Stimulated activated CD8-positive, alpha-beta memory T cell treated with anti-CD3 and anti-CD28 coated beads, Interleukin-2, amount 100 ng/mL, for 1 hour (primary cell): ENCODE measurements at places on chromosomes 1 and 21.

DNA sequence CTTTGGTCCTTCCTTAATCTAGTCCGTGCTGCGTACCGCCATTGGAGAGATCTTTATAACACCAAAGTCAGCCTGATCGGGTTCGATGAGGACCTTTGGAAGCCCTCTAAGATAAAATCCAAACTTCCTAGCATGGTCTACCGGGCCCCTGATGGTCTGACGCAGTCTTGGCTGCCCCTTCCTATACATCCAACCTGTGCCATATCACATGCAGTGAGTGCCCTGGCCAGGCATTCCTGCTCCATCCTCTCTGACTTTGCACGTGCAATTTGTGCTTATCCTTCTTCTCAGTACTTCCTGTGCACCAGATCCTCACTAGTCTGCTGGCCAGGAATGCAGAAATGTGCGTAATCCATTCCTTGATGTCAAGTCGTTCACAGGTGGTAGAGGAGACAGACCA is 45.6 kb downstream of the CFAP57 start:
- no peak for DNase-seq

- no peak for DNase-seq
Measured at GRCh38 chr1:195663549-195664280, 944.5 kb downstream of the KCNT2 start.

GRCh38 chr1:227558732-227559262 is 4.6 kb upstream of the ZNF678 start:
- no peak for DNase-seq

DNA sequence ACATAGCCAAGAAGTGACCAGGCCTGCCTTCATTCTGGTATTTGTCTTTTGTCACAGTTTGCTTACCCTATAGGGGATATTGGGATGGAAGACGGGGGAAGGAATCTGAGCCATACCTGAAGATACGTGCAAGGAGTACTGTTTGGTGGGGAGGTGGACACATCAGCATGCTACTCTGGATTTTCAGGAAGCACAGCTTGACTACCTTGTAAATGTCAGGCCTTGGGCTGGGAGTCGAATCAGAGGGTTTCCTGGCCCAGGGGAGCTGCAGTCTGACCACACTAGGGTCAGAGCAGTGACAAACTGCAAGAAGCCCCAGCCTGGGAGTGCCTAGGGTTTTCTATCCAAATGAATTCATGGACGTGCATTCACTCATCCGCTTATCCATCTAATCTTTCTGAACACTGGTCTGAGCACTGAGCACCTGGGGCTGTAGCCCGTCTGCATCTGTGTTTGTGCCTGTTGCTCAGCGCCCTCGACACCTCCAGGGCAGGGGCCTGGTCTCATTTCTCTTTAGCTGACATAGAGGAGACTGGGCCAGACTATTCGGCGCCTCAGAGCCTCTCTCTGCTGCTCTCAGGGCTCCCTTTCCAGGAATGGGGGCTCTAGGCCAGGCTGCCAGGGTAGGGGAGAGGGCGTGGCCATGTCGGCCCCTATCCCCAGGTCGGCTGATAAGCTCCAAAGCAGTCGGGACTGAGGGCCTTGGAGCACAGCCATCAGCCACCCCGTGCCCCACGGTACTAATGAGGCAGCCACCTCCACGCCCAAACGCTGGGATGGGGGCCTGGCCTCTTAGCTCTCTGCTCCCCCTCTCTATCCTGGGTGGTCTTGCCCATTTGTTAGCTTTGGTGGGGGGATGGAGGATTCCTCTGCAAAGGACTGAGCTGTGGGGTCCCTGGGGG is 47.0 kb upstream of the SLC2A1 start:
- no peak for DNase-seq

DNA sequence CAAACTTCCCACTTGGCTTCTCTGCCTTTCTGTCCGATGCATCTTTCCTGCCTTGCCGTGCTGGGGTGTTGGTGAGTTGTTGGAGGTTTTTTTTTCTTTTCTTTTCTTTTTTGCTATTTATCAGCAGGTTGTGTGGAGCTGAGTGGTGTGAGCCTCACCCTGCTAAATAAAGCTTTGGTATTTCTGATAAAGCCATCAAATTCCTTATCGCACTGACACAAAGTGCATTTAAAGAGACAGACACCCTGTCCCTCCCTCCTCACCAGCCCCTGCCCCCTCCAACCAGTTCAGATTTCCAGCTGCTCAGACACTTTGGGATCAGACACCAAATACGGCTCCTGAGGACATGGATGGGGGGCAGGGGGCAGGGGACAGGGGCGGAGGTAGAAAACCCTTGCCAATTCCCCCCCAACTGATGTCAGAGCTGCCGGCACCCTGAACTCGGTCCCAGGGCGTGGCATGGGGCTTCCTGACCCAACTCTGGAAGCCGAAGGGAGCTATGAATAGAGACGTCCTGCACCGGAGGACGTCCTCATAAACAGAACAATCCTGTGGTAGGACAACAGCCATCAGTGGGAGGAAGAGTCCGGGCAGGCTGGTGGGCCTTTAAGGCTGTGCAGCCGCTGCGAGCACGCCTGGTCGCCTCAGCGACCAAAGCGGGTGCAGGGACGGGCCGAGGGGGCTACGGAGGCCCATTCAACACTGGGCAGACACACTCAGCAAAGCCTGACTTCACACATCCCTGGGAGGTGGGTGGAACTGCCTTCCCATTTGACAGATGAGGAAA is 79.0 kb downstream of the CASZ1 start:
- no peak for DNase-seq

DNA sequence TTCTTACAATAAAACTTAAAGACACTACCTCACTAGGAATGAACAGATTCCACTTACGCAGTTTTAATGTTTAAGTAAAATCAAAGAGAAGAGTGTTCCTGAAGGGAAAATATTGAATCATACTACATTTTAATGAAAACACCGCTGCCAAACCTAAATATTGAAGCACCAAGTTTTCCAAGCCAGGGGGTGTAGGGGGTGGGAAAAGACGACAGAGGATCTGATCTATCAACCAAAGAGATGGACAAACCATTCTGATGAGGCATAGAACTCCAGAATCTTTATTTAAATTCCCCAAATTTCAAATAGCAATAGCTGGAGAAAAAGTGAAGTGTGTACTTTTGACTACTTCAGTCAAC is 1.2 kb downstream of the ELK4 start:
- DNase-seq: no peak

DNA sequence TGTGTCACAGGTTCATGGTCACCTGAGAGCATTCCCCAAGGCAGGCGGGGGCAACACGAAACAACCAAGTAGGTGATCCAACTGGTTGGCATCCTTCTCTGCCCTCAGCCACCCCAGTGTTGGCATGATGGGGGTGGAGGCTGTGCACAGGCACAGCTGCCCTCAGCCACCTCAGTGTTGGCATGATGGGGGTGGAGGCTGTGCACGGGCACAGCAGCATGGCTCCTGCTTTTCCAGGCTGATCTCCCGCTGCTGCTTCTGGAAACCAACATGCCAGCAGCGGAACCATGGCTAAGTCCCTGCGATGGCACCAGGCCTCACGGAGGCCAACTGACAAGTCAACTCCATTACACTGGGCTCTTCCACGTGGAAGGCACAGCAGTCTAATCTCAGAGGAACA is 447.8 kb downstream of the PTPRU start:
- DNase-seq: no peak

DNA sequence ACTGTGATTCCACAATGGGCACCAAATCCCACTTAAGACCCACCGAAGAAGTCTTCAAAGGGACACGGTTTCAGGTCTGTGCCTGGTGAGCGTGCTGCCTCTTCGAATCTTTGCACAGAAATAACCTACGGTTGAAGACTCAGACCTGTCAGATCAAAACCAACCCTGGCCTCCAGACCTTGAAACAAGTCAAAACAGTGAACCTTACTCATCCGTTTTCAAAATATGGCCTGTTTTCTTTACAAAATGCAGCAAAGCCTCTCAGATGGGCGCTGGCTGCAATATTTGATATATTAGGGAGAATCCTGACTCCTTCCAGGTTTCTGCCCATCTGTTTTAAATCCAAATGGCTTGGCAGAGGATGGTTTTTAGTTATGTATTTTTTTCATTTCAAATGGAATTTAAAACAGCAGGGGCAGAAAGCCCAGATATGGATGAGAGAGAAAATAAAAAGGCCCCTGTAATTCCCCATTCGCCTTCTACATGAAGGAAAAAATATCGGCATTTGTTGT is 14.0 kb downstream of the JUN start:
- DNase-seq: no peak

DNA sequence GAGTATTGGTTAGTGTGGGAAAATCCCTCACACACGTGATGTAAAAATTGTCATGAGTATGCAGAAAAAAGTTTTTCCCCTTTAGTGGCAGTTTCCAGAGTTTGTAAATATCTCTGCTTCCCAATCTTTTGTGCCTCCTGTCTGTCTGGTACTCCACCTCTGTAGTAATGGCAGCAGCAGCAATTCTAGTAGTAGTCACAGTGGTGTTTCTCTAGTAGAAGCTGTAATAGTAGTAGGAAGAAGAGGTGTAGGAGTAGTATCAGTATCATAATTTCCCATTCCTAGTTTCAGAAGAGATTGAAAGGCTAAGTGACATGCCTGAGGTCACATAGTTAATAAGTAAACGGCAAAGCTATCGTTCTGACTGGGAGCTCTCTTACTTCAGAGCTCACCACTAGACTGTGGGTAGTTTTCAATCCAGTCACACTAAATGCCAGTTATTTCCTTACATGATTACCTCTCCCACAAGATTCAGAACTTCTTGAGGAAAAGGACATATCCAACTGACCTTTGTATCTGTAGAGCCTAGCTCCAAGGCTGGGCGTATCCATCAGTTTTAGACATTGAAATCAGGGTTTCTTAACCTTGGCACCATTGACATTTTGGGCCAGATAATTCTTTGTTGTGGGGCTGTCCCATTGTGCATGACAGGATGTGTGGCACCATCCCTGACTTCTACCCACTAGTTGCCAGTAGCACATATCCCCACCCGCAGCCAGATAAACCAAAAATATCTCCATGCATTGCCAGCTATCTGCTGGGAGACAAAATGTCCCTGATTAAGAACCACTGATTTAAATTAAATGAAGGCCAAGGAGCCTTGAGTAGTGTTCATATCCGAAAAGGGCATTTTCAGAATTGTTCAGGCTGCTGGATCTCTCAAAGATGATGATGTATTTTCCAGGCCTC is 135.9 kb downstream of the FGGY start:
- no peak for DNase-seq

GRCh38 chr1:246705368-246705767 is 18.8 kb upstream of the SCCPDH start:
- DNase-seq: no peak

DNA sequence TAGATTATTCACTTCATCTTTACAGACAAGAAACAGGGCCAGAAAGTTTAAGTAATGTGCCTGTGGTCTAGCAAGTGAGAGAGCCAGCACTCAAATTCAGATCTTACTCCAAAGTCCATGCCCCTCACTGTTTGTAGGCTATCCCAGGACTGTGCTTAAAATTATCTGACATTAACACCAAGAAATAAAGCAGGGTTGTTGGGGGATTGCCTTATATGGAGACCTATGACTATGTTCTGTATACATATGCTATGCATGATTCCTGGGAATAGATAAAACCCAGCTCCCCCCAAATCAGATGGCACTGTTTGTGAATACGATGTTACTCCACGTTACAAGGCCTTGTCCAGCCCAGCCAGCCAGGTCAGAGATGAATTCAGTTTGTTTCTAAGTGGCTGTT is 131.6 kb upstream of the HOOK1 start:
- DNase-seq: no peak

DNA sequence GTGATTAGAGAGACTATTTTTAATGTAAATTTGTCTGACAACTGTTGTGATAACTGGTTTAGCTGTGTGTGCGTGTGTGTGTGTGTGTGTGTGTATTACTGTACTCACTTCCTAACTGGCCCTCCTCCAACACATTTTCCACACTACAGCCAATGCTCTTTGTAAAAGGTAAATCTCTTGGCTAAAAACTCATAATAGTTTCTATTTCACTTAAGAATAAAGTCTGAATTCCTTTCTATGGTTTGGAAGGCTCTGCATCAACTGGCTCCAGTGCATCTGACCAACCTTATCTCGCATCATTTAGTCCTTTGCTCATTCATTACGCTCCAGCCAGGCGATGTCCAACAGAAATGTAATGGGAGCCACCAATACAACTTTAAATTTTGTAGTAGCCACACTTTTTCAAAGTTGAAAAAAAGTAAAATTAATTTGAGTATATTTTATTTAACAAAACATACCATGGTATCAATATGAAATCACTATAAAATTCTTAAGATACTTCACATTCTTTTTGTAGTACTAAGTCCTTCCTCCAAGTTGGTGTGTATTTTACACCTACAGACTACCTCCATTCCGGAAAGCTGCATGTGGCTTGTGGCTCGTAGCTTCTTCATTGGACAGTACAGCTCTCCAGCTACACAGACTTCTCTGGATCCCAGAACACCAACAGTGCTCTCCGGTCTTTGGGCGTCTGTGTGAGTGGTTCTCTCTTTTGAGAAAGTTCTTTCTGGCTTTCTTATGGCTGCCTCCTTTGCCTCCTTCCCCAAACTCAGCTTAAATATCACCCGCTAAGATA is 68.9 kb downstream of the NRIP1 start:
- no peak for DNase-seq

DNA sequence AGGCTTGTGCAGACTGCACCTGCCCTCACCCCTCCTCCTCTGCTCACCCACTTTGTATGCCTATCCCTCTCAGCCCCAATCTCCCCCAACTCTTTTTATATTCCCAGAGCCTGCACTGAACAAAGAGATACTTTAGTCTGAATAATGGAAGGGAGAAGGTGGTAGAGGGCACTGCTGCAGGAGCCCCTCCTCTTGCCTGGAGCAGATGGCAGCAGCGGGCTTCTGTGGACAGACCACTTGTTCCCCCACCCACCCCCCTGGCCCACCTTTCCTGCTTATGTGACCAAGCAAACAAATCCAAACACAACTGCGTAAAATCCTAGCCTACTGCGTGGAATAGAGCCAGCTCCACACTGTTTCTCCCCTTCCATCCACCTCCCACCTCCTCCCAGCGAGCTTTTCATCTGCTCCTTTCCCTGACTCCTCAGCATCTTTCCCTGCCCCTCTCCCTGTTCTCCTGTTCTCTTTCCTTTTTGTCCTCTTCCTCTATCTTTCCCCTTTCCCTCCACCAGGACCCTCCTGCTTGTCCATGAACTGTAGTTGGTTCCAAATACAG is 27.5 kb downstream of the RGS8 start:
- no peak for DNase-seq

- DNase-seq: no peak
Measured at GRCh38 chr21:25584833-25585676, 22.2 kb downstream of the MRPL39 start.

- no peak for DNase-seq
Measured at GRCh38 chr21:44713846-44714245, 2.5 kb upstream of the TSPEAR start.

DNA sequence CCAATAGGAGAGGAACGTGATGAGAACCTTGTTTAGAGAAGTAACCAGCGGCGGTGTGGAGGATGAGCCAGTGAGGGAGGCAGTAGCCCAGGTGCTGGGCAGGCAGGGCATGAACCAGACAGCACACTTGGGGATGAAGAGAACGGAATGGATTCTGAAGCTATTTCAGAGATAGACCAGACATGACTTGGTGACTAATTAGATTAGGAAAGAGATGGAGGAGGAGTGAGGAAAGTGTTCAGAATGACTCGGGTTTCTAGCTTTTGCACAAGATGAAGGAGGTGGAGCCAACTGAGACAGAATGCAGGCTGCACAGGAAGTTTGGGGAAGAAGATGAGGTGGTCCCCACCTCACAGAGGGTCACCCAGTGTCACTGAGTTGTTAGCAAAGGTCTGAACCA is 5.1 kb downstream of the PEF1 start:
- DNase-seq: no peak

- DNase-seq: no peak
Measured at GRCh38 chr1:208485512-208485911, 241.3 kb upstream of the PLXNA2 start.

- DNase-seq: no peak
Measured at GRCh38 chr1:212133319-212133718, 97.8 kb downstream of the DTL start.

GRCh38 chr1:226939438-226940028 is 561 bp upstream of the COQ8A start:
- DNase-seq: peak; percentile 46
